ENCODE measurements at places on chromosomes 6 and 20. TPM values are rescaled to one million over a fixed set of nuclear protein-coding genes. Genes with fewer than 3 reads are reported as not detected.

DNA sequence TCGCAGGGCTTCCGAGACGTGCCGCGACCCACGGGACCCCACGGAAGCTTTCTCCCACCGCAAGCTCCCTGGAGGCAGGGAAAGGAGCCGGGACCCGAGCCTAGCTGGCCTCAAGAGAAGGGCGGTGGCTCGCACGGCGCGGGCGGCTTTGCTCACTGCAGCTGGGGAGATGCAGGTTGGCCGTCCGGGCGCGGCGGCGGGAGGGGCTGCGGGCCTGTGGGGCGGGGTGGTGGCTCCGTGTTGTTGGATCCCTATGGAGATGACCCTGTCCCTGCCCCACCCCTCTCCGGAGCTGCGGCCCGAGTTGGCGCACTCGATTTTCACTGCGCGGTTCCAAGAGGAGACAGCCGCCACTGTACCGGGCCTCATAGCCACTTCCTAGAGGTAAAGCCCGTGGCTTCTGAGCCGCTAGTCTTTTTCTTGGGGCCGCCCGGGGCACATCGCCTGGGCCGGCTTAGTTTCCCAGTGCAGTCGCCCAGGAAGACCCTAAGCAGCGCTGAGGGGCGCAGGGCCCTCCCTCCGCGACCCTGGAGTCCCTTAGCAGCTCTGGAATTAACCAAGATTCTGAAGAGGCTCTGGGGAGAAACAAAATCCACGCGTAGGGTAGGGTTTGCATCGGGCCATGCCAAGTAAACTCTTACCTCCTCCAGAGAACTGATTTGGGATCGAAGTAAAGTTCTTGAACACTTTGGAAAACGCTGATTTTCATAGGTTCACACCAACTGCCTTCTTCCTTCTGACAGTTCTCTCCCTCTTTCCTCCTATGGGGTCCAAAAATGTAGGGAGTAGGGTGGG lies at the start of gene ECT2L:
Gene ECT2L (plus strand): TSS at position 279 of the 795 bp plus-strand sequence. CDS start 17,188 bp downstream, outside the sequence.
- DNase-seq: peak; percentile 14

GRCh38 chr6:125174626-125175025 lies 21.1 kb downstream of the TPD52L1 start:
- DNase-seq: no peak

Gene HLA-DQA1
- polyA plus RNA-seq: 486 TPM

GRCh38 chr6:41504466-41505121 lies 41.6 kb upstream of the FOXP4 start:
- DNase-seq: peak; percentile 58

Gene RHAG
- polyA plus RNA-seq: not detected

GRCh38 chr6:97449444-97449966 lies 166.5 kb upstream of the MMS22L start:
- no peak for DNase-seq
